ENCODE measurements at places on chromosomes 1 and 21.

GRCh38 chr1:159204161-159205141 is at the start of gene ACKR1:
ACKR1 (plus strand) TSS chr1:159204875; CDS start chr1:159204960, 85 bp downstream.
- DNase-seq, result no peak

GRCh38 chr1:4494027-4494426 is 160.4 kb upstream of the AJAP1 start:
- DNase-seq, result no peak

- DNase-seq, result no peak
These were observed 577.1 kb downstream of the PLPP3 start for GRCh38 chr1:56002231-56002630.

- no peak for DNase-seq
These were observed 339.8 kb downstream of the OMA1 start for GRCh38 chr1:58206749-58207148.

- no peak for DNase-seq
These were observed 22.5 kb downstream of the RHBDL2 start for GRCh38 chr1:38919130-38919529.

DNA sequence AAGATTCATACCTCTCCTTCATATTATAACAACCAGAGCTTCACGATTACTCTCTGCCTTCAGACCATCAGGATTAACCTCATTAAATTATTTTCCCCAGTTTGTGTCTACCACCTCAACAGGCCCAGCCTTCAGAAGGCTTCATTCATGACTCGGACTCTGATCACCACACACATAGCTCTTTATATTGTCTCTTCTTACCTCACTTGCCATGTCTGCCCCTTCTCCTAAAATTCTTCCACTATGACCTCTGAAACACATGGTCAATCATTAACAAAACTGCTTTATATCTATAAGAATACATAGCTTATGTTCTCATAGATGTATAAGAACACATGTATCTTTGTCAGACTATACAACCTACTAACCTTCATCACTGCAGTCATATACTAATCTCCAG is 79.8 kb downstream of the USP1 start:
- no peak for DNase-seq

- DNase-seq, result no peak
These were observed 78.1 kb downstream of the KCNJ15 start for GRCh38 chr21:38334866-38335265.

DNA sequence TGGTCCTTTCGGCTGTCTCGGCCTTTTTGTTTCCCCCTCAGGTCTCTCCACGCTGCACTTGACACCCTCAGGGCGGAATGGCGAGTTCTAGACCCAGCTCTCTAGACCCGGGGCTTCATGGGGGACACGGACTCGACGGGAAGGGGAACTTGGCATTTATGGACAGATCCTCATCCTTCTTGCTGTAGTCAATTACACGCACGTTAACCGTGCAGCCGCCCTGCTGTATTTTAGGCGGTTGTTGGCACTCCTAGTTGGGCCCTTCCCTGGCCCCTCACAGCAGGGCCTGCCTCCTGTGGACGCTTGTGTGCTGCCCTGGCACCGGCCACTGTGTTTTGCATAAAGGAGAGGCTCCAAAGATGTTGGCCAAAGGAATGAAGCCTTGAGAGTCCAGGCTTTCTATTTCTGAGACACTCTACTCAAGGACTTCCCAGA is 558 bp upstream of the BTG3 start:
- DNase-seq, result peak; percentile 19

Measured in dermis blood vessel endothelial cell (primary cell).